ENCODE measurements at places on chromosomes 11 and 22.

- DNase-seq, result no peak
These were observed 32.5 kb downstream of the PDE3B start for GRCh38 chr11:14676068-14676467.

- no peak for DNase-seq
These were observed 13.3 kb downstream of the TBRG1 start for GRCh38 chr11:124635932-124636331.

- no peak for DNase-seq
These were observed 13.4 kb downstream of the DERL3 start for GRCh38 chr22:23825246-23825905.

DNA sequence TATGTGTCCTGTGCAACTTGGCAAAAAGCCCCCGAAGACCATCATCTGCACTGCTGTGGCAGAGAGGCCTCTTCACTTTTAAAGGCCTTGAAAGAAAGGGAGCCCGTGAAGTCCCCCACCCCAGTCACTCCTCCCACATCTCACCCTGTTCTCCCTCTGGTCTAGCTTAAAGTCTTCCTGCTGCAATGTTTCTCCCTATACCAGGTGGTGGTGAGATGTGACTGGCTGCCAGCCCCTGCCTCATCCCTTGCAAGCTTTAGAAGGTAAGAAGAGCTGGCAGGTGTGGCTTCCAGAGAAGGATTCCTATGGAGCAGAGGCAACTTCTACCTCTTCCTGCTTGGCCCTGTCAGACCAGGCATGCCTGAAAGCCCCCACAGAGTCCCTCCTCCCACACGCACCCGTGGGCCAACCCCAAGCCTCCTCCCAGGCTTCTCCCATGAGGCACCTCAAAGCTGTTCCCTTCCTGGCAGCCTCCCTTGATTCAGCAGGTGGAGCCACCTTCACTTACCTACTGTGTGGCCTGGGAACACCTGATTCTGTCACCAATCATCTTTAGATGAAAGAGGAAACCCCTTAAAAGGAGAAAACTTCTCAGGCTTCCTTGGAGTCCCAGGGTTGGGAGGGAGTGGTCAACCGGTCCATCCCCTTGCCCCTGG is 4.0 kb upstream of the TRIM29 start:
- DNase-seq, result no peak

- DNase-seq, result no peak
These were observed 3.7 kb downstream of the TPBGL start for GRCh38 chr11:75244052-75244814.

- no peak for DNase-seq
These were observed 166.4 kb upstream of the TBCEL start for GRCh38 chr11:120857508-120857907.

DNA sequence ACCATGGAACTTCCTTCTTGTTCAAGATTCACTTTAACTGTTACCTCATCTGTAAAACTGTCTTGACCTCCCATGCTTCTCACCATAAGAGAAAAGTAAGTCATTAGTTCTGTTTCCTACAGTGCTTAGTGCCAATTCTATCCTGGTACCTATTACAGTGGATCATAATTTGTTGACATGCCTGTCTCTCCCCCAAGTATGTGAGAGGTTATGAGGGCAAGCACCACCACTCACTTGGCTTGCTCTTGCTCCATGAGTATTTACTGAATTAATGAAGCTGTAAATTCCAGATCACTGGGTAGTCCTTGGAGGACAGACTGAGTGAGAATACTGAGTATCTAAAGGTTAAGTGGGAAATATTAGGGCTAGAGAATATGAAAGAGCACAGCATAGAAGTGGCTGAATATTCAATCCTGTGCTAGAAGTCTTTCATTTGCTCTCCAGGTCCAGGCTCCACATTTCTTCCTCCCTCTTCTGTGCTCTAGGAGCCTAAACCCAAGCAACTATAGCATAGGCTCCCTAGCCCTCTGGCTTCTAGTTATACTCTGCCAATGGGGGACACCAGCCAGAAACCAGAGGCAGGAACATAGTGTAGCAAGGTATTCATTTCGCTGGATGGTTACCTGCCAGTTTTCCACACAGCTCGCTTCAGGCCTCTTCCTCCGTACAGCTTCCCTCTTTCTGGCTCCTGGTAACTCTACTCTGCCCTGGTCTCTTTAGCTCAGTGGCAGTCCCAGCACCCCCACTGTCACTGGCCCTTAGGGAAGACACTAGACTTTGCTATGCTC is 118.2 kb upstream of the SLC5A12 start:
- DNase-seq, result no peak

- no peak for DNase-seq
These were observed 106.6 kb downstream of the PRR5L start for GRCh38 chr11:36402568-36403170.

DNA sequence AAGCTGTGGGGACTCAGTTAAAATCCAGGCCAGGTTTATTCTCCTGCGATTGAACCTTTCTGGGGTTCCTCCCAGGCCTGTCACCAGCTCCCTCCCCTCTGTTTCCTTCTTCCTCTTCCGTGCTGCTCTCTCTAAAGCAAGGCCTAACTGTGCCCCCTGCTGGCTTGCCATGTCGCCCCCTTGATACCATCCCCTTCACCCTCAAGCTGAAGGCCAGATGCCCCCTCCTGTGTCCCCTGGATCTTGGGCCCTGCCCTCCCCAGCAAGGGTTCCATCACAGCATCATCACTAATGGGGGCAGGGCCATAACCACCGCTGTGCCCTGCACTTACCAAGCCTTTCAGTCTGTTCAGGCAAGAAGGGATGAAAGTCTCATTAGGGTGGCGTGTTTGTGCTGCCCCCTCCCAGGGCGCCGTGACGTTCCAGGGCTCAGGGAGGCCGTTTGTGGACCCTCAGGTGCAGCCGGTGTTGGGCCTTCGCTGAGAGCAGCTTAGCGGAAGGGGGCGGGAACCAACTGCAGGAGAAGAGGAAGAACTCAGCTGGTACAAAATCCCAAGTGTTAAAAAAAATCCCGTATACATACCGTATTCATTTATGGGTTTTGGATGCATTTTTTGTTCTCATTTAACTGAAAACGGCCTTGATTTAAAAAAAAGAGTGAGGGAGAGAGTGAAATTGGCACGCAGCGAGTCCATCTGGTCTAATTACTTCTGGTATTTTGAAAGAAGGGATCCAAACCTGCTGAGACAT is 69.9 kb downstream of the MPPED1 start:
- no peak for DNase-seq
